ENCODE measurements at places on chromosomes 7 and 10.

DNA sequence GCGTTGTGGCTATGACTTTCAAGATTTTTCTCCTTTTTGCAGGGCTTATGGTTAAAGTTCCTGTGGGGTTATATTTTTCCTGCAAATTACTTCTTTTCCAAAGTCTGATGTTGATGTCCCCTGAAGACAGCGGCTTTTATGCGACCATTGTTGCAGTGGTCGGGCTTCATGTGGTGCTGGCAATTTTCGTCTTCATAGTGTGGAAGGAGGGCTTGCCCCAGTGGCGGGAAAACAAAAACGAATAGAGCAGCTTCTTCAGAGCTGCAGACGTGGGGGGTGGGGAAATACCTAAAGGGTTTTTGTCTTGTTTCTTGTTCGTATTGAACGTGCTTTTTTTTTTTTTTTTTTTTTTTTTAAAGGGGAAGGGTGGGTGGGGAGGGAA lies 53.8 kb downstream of the MCMBP start:
- DNase-seq = no peak

GRCh38 chr7:34371922-34372321 lies 286.1 kb upstream of the NPSR1 start:
- DNase-seq = no peak

DNA sequence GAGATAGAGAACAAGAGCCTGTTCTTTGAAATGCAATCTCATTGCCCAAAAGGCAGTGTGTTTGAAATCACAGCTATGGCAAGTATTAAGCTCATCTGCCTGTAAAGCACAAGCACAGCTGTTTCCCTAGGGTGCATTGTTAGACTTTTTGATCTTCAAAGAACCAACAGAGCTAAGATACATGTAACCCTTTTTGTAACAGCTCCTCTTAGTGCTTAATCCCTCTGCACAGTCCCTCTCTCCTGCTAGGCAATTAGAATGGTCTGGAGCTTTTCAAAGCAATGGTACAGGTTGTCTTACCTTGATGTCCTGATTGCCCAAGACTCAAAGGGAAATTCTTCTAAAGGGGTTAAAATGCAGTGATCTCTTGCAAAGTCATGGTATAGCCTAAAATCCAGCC lies 249.6 kb upstream of the CHRM2 start:
- no peak for DNase-seq

DNA sequence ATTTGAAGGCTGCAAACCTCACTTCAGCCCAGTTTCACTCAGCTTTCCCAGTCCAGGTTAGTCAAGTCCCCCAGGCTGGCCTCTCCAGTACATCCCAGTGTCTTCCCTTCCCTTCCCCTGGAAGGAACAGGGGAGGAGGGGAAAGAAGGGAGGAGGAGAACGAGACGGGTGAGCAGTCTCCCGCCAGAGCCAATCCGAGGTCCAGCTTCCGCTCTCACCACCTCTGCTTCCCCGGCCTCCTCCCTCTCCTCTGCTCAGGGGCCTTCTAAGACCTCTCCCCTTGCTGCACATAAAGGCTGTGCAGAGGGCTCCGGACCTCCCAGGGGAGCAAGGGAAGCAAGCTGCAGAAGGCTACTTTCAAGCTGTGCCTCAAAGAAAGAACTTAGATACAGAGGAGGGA lies 4.1 kb downstream of the ATG9B start:
- DNase-seq = no peak

DNA sequence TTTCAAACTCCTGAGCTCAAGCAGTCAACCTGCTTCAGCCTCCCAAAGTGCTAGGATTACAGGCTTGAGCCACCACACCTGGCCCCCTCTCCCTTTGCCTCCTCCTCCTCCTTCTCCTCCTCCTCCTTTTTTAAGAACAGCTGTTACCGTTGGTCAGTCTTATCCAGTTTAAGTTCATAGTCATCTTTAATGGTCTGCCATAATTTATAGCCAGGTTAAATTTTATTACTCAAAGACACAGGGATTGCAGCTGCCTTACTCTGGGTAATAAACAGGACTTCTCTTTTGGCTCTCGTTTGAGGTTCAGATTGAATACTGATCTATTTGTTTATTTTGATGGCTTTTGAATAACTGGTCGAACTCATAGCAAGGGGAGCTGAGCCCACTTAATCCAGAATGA lies 35.2 kb downstream of the ATOH7 start:
- DNase-seq = no peak

- no peak for DNase-seq
Measured at GRCh38 chr7:74288034-74288881, 949 bp upstream of the CLIP2 start.

- no peak for DNase-seq
Measured at GRCh38 chr7:155205368-155206317, 92.0 kb upstream of the INSIG1 start.

GRCh38 chr7:13835442-13835841 lies 154.0 kb downstream of the ETV1 start:
- no peak for DNase-seq

GRCh38 chr7:130699686-130700085 lies 13.3 kb upstream of the TSGA13 start:
- no peak for DNase-seq

DNA sequence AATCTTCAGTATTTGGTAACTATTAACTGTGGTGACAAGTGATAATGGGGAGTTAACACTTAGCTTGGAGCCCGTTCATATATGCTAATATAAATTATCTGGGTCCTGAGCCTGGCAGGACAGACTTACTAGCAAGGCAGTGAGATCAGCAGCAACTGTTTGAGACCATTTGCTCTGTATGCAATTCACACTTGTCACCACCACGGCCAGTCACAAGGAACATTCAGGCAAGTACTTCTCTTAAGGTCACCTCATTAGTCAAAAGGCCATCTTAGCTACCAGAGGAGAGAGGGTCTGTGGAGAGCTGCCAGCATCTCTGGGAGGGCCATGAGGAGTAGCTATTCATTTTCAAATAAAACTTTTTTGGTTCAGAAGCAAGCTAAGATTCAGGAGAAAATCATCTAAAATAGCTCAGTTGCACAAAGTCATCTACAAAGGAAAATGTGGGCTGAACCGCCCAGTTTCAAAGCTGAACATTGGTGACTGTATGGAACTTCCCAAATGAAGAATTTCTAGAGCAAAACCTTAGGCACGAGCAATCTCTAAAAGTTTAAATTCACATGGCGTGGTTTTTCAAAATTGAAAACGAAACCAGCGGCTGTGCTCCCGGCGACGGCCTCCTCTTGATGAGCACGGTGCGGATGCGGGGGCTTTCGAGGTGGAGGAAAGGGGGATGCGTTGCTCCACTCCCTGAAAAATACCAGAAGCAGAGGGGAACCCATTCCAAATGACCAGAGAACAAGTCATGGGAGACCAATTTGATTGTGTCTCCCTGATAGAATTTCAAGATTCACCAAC lies 233.5 kb upstream of the MGMT start:
- DNase-seq = no peak

DNA sequence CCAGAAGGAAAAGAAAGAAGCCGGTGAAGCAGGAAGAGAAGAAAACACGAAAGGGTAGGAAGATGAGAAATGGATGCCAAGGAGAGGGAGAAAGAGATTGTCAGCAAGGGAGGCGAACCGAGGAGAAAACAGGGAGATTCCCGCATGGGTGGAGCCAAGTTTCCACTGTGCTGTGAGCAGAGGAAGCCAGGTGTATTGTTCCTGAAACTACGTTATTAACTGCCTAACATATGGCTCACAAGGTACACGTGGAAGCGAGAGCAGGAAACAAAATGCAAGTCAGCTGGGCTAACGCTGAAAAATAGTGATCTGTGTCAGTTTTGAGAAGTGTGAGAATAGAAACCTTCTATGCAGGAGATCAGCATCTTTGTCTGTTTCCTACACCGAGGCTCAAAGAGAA lies 20.4 kb upstream of the HIPK2 start:
- no peak for DNase-seq

DNA sequence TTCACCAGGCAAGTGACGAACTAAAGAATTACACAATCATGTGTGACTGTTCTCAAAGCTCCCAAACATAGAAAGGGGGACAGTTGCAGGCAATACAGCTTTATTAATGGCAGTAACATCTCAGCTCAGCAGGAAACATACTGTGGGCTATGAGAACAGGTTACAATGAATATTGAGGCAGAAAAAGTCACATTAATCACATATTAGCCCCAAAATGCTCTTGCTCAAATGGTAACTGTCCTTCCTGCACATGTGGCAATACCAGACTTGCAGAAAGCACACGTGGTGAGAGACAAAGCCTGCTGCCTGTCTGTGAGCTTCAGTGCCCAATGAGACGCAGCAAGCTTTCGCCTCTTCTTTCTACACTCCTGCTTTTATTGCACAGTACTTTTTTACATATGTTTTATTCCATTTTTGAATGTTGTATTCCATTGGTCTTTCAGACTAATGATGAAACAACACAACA lies 104.9 kb upstream of the ACBD5 start:
- DNase-seq = no peak

DNA sequence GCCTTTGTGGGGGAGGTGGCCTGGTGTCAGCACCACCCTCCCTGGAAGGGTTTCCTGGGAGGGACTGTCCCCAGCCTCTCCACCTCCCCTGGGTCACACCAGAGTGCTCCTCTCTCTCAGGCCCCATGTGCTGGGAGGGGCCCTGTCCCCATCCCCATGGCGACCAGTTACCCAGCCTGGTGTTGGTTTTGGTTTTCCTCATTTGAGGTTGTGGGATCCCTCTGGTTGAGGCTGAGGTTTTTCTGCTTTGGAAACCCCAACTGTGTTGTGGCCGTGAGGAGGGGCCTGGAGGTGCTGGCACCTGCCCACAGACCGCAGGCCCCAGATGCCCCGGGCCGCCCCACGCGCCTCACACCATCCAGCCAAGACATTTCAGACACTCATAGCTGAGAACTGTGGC lies 106.3 kb downstream of the GRK5 start:
- DNase-seq = no peak

DNA sequence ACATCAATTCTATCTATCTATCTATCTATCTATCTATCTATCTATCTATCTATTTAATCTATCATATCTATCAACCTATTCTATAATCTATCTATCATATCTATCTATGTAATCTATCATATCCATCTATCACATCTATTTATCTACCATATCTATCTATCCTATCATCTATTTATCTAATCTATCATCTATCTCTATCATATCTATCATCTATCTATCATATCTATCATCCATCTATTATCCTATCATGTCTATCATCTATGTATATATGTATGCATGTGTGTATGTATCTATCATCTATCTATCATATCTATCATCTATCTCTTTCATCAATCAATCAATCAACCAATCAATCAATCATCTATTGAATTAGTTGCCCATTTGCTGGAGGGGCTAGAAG lies 159.3 kb upstream of the GALNT17 start:
- no peak for DNase-seq

DNA sequence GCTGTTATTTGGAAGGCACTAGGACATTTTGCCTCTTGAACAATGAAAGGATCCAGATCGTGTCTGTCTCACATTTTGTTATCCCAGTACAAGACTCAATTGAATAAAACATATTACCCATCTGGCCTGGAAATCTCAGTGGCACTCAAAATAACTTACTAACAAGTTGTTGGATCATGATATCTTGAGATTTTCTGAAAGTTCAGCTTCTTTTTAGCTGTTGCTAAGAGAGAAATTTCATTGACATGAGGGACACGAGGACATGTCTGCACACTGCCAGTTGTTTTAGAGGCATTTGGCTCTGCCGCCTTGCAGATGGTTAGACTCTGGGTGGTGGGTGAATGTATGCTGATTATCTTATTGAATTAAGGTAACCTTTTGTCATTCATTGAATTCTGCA lies 41.0 kb downstream of the KAT6B start:
- DNase-seq = no peak

GRCh38 chr7:46979439-46979838 lies 602.5 kb downstream of the TNS3 start:
- no peak for DNase-seq

GRCh38 chr7:6202117-6202516 lies 70.3 kb downstream of the CYTH3 start:
- no peak for DNase-seq

DNA sequence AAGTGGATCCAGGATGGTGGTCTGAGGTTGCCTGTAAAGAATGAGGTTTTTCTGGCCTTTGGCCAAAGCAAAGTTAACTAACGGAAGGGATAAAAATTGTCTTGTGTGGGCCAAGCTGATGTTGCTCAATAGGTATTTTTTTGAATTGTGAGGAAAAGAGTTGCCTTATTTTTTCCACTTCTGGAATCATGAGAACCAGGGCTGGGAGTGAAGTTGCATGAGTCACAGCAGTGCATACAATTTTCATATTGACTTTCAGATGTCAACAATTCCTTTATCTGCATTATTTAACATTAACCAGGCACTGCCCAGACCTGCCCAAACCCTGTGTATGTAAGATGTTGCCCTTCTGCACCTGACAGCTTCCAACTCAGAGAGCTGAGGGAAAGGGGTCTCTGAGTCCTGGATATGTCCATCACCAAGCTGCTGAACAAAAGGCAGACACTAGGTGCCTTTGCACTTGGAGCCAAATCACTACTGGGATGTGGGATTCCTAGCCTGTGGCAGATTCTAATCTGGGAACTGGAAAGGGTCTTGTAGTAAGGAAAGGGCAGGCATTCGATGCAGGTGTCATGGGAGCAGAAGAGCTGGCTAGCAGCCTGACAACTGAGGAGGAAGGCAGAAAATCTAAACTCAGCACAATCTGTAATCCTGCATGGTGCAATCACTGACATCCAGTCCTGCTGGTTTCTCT lies 52.3 kb upstream of the SLC35B4 start:
- no peak for DNase-seq

DNA sequence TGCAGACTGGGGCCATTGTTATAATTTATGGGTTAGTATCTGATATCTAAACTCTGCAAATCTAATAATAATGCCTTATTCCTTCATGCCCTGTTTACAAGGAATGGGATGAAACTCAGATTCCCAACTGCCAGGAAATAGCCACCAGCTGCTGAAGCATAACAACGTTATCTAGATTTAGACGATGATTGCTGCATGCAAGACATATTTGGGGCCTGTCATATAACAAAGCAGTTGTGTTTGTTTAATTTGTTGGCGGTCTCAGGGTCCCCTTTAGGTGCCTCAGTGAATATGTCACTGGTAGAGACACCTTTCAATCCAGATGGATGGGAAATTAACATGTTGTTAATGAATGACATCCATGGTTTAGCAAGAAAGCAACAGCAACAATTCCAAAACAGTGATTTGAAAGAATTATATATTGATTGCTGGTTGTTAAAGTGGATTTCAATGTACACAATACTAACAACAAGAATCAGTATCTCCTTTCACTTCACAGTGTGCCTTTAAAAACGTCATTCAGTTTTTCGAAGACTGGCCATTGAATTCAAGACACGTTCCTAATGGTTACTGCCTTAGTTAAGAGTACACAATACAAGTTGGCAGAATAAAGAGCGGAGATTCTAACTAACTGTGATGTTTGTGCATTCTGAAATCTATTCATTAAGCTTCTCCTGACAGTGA lies 860.6 kb upstream of the CELF2 start:
- DNase-seq = no peak

GRCh38 chr7:1842321-1843221 lies 172.5 kb downstream of the ELFN1 start:
- no peak for DNase-seq

DNA sequence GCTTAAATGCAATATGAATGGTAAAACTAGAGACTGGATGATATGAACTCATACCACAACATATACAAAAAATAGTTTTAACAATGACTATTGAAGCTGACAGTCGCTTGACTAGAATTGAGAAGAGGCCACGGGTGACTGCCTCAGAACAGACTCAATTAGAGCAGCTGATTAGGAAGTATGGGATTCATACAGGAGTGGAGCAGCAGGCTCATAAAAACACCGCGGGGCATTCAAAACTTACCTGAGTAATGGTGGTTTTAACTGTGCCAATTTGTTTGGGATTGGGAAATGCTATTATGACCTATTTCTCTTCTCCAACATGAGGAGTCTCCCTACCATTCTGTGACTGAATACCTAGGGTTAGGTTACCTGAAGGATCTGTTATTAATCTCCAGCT lies 2.1 kb downstream of the CADPS2 start:
- no peak for DNase-seq
